ENCODE measurements at places on chromosomes 7 and 10. TPM values are rescaled to one million over a fixed set of nuclear protein-coding genes. Genes with fewer than 3 reads are reported as not detected.

ZKSCAN5 gene
- total RNA-seq: 10.2 TPM

AZGP1 gene
- 70.9 TPM for total RNA-seq

KAZALD1 gene
- 1.4 TPM for total RNA-seq

FFAR4 gene
- 6.7 TPM for total RNA-seq

PON1 gene
- total RNA-seq: not detected

ERVW-1 gene
- not detected for total RNA-seq

FGL2 gene
- 53.6 TPM for total RNA-seq

JAKMIP3 gene
- total RNA-seq: 0.13 TPM

DNAJC30 gene
- total RNA-seq: 4.0 TPM

OR13A1 gene
- not detected for total RNA-seq

PLPP4 gene
- 1.9 TPM for total RNA-seq

GCK gene
- 0.38 TPM for total RNA-seq

MYO3A gene
- 0.50 TPM for total RNA-seq

NANOS1 gene
- 18.5 TPM for total RNA-seq

GRCh38 chr7:69790977-69791724 is 192.9 kb downstream of the AUTS2 start:
- DNase-seq: no peak

GRCh38 chr7:142248166-142249160 is 9.4 kb downstream of the PRSS58 start:
- no peak for DNase-seq

- no peak for DNase-seq
These were observed 94.5 kb downstream of the OR13A1 start for GRCh38 chr10:45220931-45221330.

DNA sequence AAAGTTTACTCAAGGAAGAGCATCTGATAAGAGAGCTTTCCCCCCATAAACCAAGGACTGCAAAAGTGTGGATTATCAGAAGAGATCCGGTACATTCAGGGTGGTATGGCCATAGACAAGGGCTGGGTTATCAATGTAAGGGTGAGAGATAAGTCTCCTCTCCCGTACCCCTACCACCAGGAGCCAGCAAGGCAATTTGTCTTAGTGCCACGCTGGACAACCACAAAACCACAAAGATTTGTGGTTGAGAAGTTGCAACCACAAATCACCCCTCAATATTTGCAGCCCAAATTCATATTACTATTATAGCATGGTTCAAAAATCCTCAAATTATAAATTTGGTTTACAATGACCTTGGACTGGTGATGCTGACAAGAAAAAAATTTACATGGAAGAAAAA is 2.3 kb upstream of the ZSCAN25 start:
- DNase-seq: no peak

- DNase-seq: no peak
These were observed 69.7 kb upstream of the AQP1 start for GRCh38 chr7:30841801-30842541.

GRCh38 chr10:30606313-30606712 is 23.2 kb downstream of the LYZL2 start:
- DNase-seq: no peak

- no peak for DNase-seq
These were observed 156.3 kb upstream of the PRSS58 start for GRCh38 chr7:142414135-142414534.

GRCh38 chr7:29204491-29205272 is 10.1 kb downstream of the CHN2 start:
- no peak for DNase-seq

GRCh38 chr10:91596825-91597196 is 36.1 kb downstream of the PPP1R3C start:
- DNase-seq: no peak

DNA sequence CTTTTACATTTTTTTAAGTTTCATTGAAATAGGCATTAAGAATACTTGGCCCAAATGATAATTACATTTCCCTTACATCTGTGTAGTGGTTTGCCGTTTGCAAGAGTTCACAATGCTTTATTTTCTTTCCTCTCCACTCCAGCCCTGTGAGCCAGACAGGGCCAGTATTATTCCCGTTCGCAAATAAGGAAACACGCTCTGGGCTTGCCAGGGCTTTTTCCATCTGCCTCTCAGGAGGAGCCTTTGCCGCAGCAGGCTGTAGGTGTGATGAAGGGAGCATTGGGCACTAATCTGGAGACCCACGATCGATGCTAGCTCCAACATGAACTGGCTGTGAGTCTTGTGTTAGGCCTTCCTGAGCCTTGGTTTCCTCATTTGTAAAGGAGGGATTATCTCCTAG is 154.4 kb downstream of the GALNT17 start:
- no peak for DNase-seq

DNA sequence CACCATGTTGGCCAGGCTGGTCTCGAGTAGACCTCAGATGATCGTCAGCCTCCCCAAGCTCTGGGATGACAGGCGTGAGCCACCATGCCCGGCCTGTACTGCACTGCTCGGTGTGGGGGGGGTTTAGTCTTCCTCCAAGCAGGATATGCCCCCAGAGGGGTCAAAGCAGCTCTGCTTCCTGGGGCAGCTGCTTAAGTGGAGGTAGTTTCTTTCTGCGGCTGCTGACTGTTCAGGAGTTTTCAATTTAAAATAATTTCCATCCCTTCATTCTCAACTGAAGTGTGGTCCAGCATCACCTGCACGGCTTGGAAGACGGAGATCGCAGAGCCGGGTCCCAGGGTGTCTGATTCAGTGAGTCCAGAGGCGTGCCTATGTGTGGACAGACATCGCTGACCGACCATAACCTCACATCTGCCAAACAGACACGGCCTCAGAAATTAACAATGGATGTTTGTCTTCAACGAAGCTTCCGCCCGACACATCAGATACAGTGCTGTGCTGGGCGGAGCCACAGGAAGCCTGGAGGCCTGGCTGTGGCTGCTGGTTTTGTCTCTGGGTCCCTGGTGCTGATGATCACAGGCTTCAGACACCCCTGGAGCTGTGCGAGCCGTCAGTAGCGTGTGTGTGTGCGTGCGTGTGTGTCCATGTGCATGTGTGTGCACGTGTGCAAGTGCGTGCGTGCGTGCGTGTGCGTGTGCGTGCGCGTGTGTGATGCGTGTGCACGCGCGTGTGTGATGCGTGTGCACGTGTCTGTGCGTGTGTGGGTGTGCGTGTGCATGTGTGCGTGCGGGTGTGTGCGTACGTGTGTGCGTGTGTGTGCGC is 226.5 kb upstream of the PITRM1 start:
- DNase-seq: no peak

DNA sequence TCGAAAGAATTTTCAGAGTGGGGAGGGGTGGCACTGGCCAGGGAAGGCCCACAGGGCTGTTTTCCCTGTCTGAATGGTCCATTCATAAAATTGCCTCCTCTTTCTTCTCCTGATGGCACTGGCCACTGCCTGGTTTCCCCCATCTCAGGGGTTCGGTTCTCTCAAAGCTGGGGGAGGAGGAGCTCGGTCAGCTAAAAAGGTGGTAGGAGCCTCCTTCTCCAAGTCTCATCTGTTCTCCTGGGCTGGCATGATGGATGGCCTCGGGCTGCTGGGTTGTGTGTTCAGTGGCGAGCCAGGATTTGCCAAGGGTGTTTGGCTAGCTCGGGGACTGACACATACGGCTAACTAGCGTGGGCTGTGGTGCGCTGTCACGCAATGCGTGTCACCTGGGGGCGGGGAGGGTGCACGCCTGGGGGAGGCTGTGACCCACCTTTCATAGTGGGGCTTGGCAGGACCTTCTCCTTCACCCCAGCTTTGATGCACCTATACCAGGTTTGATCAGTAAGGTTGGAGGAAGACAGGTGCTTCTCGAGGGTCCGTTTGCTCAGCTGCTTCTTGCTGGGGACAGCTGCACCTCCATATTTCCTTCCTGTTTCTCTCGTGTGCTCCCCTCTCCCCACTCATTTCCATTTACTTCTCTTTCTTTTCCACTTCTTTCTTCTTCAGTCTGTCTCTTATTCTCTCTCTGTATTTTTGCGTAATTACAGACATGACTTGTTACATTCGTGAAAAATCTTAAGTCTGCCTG is 36.3 kb downstream of the RBM20 start:
- DNase-seq: no peak

DNA sequence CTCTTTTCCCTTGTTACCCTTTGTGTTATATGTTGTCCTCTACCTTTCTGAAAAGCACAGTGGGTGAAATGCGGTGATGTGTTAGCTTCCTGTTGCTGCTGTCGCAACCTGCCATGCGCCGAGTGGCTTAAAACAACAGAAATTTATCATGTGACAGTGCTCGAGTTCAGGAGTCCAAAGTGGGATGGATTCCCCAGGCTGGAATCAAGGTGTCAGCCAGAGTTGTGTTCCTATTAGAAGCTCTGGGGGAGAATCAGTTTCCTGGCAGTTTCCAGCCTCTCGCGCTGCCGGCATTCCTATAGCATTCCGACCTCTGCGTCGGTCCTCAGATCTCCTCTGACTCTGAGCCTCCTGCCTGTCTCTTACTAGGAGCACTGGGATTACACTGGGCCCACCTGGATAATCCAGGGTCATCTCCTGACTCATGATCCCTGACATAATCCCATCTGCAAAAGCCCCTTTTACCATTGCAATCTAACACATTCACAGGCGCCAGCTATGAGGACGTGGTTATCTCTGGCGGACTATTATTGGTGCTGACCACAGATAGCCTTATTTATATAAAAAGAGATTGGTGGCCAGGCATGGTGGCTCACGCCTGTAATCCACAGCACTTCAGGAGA is 207.5 kb downstream of the CUX1 start:
- DNase-seq: no peak

DNA sequence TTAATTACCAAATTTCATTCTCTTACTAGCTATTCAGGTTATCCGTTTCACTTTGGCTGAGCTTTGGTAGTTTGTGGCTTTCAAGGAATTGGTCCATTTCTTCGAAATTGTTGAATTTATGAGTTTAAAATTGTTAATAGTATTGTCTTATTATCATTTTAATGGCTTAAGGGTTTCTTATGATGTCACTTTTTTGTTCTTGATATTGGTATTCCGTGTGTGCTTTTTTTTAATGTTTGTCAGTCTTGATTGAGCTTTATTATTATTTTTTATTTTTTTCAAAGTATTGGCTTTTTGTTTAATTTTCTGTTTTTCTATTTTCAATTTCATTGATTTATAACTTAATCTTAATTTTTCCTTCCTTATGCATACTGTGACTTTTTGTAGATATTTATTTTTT is 25.9 kb downstream of the FRG2B start:
- DNase-seq: no peak

- no peak for DNase-seq
These were observed 83.3 kb downstream of the PLCE1 start for GRCh38 chr10:94077042-94077441.

GRCh38 chr7:47465191-47465590 is 116.7 kb downstream of the TNS3 start:
- no peak for DNase-seq

DNA sequence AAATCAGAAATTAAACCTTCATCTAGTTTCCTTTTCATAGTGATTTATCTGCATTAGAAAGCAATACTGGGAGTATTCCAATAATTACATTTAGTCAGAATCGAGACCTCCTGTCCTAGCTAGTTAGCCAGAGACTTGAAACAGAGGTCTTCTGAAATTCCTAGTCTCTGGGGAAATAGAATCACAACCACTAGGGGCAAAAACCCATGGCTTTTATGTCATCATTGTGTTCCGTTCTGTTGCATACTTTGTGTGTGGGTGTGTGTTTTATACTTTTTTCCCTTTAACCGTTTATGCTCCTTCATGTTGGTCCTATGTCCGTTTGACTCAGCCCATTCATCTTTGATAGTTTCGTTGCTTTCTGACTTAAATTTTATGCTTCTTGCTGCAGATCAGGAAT is 79.8 kb downstream of the RALA start:
- DNase-seq: no peak

- DNase-seq: peak; percentile 34
These were observed at the start of gene PDSS1 for GRCh38 chr10:26697163-26697921. Gene PDSS1, plus strand, starts transcription at chr10:26697701. Its CDS starts 11 bp downstream, at chr10:26697712.

- DNase-seq: no peak
These were observed 281.6 kb upstream of the KLF14 start for GRCh38 chr7:131015657-131015958.

DNA sequence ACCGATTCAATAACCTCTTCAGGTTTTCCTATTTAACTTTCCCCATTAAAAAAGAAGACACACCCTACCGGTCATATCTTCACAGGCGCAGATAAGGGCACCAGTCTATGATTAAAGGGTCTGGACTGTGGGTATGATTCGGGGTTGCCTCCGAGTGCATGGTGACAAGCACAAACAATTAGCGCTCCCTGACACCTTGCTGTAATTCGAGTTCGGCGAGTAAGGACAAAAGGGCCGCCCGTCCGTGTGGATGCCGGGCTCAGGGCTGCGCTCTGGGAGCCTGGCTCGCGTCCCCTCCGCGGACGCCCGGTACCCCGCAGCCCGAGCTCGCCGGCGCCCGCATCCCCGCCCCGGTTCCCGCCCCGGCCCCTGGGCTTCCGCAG is 111.9 kb upstream of the RHEB start:
- DNase-seq: no peak

DNA sequence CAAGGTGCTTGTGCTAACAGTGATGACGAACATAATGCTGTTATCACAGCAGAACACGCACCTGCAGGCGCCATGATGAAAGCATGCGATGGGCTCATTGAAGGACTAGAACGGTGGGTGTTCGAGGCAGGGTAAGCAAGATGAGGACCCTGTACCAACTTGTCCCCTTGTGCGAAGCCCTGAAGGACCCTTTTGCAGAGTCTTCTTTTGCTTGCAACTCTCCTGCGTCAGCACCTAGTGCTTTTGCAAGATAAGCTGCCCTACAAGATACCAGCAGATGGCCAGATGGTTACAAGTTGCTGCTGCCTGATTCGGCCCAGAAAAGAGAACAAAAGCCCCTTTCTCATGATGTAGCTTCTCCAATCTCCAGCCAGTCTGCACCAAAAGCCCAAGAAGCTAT is 4.2 kb upstream of the IL15RA start:
- DNase-seq: no peak

Measured in omental fat pad (tissue), 4 donors.